Islet precursor cell (in vitro differentiated cells): ENCODE measurements at places on chromosomes 16 and 17.
A peak's percentile ranks its signal among the peaks of the same experiment; 100 is the strongest.

DNA sequence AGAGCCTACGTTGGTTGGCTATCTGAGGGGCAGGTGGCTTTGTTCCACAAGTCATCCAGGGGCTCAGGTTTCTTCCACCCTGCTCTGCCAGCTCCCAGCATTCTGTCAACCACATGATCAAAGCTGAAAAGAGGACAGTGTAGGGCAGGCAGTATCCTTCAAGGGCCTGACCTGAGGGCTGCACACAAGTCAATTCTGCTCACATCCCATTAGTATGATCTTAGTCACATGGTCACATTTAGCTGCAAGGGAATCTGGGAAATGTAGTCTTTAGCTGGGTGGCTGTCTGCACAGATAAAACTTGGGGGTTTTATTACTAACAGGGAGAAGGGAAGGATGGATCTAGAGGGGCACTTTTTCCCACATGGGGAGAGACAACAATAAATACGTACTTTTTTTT lies 97.3 kb downstream of the SALL1 start:
- DNase-seq: no peak

- no peak for DNase-seq
Observed at GRCh38 chr17:65190467-65191097, 53.4 kb downstream of the RGS9 start.

GRCh38 chr16:23577493-23577892 lies 18.6 kb downstream of the NDUFAB1 start:
- DNase-seq: no peak

DNA sequence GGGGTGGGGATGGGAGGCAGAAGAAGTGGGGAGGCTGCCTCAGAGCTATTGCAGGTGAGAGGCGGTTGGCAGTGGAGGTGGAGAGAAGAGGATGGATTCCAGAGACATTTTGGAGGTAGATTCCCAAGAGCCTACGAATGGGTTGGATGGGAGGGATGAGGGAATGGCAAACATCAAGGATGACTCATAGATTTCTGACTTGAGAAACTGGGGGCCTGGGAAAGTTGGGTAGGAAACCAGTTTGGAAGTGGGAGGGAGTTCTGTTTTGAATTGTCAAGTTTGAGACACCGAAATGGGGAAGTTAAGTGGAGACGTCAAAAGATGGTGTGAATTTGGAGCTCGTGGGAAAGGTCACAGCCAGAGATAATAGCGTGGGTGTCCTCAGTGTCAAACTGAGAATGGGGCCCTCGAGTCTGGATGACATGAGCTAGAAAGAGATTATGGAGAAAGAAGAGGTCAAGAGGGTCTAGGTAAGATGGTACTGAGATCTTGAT lies 6.2 kb upstream of the CYLD start:
- no peak for DNase-seq

DNA sequence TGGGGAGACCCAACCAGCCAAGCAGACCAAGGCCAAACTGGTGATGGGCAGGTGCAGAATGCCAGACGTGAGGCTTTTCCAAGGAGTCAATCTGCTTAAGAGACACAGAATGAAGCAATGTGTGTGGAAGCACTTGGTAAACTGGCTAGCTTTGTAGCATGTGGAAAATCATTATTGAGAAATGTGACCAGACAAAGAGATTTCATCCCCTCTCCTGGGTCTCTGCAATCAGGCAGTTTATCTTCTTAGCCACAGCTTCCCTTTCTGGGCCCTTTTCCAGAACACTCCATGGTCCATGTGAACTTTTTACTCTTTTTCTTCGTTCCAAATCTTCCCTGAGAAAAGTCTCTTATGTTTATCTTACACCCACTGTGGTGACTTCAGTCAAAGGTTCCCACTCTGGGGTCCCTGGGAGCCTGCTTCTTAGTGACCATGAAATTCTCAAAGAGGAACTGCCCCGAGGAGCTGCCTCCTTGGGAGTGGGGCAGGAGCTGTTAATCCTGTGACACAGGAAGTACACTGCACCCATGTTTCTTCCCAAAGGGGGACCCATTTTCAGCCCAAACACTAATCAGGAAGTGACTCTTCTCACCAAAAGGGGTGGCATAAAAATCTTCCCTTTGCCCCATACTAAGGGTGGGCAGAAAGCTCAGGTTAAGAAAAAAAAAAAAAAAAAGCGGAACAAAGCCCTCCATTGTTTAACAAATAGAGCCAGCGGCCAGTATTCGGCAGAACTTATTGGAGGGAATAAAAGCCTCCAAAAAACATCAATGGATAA lies 346.2 kb upstream of the ASIC2 start:
- no peak for DNase-seq

GRCh38 chr16:79159261-79160049 lies 441.1 kb downstream of the MAF start:
- no peak for DNase-seq

DNA sequence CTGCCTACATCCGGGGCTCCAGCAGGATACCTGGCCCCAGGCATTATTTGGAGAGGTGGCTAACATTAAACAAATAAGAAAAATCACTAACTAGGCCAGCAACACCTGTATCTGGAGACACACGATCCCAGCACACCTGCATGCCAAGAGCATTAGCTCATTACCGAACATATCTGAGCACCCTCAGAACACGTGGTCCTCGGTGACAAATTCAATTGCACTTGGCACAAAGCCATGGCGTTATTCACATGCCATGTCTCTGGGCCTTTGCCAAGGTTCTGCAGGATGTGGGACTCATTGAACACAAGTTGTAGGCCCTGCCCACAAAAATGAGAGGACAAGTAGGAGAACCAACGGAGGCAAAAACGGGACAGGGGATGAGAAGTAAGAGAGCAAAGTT lies 552.3 kb downstream of the TOX3 start:
- DNase-seq: no peak

- DNase-seq: no peak
Observed at GRCh38 chr16:51262428-51262827, 111.4 kb upstream of the SALL1 start.

- no peak for DNase-seq
Observed at GRCh38 chr17:40460604-40460967, 17.3 kb downstream of the IGFBP4 start.

DNA sequence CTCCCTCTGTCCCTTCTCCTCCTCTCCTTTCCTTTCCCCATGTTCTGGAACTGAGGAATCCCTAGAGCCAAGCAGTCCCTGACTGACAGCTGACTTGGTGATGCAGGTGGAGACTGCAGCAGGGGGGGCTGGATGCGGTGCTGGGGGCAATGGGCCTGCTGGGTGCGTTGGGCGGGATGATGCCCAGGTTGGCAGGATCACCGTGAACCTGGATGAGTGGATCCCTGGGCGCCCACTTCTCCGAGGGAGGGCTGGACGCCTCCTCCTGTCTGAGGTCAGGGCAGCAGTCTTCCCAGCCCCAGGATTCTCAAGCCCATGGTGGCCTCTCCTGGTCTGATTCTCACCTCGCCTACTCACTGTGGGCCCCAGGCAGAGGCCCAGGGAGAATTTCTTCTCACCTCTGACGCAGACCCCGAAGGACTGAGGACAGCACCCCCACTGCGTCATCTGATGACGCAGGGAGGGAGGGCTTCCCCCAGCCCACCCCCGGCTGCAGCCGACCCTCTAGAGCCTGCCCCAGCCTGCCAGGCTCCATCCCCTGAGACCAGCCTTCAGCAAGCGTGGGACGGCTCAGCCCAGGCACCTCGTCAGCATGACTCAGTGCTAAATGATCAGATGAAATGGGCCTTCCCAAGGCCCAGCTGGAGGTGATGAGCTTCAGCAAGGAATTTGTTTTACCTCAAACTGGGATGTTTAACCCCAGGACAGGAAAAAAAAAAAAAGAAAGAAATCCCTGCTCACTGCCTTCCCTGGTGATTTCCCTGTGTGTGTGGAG lies 188.0 kb upstream of the TNRC6C start:
- peak; percentile 95 for DNase-seq

DNA sequence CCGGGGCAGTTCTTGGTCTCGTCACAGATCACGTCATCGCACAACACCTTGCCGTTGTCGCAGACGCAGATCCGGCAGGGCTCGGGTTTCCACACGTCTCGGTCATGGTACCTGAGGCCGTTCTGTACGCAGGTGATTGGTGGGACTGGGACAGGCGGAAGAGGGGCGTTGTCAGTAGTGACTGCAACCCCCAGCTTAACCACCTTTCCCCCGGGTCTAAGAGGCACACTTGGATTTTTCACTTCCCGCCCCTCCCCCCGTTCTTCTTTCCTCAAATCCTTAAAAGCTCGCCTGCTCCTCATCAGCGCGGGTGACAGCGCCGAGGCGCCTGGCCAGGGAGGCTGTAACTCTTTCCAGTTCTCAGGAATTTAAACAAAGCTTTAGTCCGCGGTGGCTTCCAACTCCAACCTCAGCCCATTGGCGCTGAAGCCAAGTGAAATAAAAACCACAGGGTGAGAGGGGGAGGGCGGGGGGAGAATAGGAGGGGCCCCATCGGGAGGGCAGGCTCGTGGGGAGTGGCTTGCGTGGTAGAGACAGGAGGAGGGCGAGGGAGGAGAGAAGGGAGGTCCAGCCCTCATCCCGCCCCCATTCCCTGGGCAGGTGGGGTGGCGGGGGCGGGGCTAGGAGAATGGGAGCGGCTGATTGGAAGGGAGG lies 1.5 kb downstream of the COL1A1 start:
- peak; percentile 99 for DNase-seq

GRCh38 chr17:63950940-63951907 lies 19.1 kb upstream of the CD79B start:
- DNase-seq: peak; percentile 80

- DNase-seq: no peak
Observed at GRCh38 chr17:73497721-73498120, 146.5 kb downstream of the SDK2 start.

DNA sequence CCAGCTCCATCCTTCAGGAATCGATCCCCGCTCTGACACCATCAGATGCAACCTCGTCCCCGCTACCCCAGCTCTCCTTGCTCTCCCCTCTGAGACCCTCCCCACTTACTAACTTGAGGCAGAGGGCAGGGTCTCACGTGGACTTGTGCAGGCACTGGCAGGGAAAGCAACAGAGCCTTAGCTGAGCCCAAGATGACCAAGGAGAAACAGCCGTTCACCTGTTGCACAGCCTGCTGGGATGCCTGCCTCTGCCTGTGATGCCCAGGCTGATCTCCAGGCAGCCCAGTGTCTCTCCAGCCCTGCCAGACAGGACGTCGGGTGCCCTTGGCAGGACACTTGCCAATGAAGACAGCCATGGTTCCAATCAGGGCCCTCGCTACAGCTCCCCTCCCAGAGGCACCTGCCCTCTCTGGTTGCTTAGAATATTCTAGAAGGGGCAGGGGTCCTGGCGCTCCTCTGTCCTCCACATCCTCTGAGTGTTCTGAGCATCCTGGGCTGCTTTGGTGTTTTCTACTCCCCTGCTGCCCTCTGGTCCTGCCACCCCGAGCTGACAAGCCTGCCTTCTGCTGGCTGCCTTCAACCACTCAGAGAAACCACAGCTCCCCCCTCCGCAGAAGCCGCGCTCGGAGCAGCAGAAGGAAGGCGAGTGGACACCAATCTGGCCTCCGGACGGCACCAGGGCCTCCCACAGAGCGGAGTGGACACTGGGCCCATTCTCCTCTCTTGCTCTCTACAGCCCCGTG lies 6.7 kb downstream of the CEP295NL start:
- DNase-seq: peak; percentile 55

DNA sequence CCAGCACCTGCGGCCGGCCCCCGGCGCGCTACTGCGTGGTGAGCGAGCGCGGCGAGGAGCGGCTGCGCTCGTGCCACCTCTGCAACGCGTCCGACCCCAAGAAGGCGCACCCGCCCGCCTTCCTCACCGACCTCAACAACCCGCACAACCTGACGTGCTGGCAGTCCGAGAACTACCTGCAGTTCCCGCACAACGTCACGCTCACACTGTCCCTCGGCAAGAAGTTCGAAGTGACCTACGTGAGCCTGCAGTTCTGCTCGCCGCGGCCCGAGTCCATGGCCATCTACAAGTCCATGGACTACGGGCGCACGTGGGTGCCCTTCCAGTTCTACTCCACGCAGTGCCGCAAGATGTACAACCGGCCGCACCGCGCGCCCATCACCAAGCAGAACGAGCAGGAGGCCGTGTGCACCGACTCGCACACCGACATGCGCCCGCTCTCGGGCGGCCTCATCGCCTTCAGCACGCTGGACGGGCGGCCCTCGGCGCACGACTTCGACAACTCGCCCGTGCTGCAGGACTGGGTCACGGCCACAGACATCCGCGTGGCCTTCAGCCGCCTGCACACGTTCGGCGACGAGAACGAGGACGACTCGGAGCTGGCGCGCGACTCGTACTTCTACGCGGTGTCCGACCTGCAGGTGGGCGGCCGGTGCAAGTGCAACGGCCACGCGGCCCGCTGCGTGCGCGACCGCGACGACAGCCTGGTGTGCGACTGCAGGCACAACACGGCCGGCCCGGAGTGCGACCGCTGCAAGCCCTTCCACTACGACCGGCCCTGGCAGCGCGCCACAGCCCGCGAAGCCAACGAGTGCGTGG lies 1.5 kb downstream of the NTN1 start:
- DNase-seq: peak; percentile 73

DNA sequence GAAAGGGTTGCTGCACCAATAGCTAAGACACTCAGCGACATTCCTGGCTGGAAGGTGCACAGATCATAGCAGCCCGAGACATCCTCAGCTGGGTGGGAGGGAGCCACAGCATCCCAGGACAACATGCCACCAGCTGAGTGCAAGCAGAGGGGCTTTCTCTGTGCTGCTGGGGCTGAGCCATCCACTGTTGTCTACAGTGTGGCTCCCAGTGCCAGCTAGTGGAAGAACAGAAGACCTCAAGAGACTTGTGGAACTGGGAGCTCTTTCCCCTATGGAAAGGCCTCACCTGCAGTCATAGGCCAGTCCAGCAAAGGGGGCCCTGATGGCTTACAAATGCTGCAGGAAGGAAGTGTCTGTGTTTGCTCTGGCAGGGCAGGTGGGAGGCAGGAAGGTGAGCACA lies 131.0 kb downstream of the C16orf78 start:
- DNase-seq: no peak

DNA sequence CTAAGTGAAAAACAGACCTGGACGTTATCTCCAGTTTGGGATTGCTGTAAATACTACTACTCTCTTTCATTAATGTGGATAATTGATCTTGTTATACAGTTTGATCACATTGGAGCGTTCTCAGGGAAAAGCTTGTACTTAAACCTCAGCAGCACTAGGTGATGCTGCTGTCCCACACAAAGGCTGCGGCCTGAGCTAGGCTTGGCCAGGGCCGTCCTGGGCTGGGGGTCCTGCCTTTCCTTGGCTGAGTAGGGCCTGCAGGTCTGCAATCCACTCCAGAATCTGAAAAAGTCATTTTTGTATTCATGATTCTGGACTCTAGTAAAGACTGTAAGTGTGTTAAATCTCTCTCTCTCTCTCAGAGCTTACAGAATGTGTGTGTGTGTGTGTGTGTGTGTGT lies 23.7 kb upstream of the PMFBP1 start:
- peak; percentile 63 for DNase-seq

- DNase-seq: no peak
Observed at GRCh38 chr17:14052886-14053615, 16.3 kb upstream of the COX10 start.

DNA sequence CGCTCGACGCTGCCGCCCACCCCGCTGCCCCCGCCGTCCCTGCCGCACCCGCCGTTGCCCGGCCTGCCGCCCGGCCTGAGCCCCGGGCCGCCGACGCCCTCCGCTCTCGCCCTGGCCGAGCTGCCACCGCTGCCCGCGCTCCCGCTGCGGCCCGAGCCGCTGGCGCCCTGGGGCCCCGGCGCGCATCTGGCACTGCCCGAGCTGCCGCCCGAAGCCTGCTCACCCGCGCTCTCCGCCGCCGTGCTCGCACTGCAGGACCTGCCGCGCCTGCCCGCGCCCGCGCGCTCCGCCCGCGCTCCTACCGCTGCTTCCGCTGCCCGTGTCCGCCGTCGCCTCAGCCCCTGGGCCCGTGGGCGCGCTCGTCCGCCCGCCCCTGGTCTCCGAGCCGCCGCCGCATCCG lies 8.4 kb upstream of the CLDN9 start:
- no peak for DNase-seq

GRCh38 chr17:72613806-72614292 lies 478.6 kb downstream of the SLC39A11 start:
- DNase-seq: no peak
